Neural progenitor cell (in vitro differentiated cells): ENCODE measurements at places on chromosomes 7 and 10. TPM values are rescaled to one million over a fixed set of nuclear protein-coding genes. Genes with fewer than 3 reads are reported as not detected.
A peak's percentile ranks its signal among the peaks of the same experiment; 100 is the strongest.

The SH3PXD2A gene
- 2.3 and 4.7 TPM in 2 replicates for total RNA-seq

The SEMA4G gene
- total RNA-seq: 2.3 and 5.4 TPM in 2 replicates

The PPA1 gene
- total RNA-seq: 134 and 203 TPM in 2 replicates

The BRI3 gene
- total RNA-seq: 22.2 and 26.4 TPM in 2 replicates

The ZNF282 gene
- 15.9 and 28.0 TPM in 2 replicates for total RNA-seq

GRCh38 chr10:111976557-111976956, 207.0 kb downstream of the GPAM start:
- DNase-seq: no peak

DNA sequence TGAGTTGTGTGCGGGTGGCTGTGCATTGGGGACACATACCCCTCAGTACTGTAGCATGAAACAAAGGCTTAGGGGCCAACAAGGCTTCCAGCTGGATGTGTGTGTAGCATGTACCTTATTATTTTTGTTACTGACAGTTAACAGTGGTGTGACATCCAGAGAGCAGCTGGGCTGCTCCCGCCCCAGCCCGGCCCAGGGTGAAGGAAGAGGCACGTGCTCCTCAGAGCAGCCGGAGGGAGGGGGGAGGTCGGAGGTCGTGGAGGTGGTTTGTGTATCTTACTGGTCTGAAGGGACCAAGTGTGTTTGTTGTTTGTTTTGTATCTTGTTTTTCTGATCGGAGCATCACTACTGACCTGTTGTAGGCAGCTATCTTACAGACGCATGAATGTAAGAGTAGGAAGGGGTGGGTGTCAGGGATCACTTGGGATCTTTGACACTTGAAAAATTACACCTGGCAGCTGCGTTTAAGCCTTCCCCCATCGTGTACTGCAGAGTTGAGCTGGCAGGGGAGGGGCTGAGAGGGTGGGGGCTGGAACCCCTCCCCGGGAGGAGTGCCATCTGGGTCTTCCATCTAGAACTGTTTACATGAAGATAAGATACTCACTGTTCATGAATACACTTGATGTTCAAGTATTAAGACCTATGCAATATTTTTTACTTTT, 1.8 kb downstream of the DDIT4 start:
- DNase-seq: no peak

DNA sequence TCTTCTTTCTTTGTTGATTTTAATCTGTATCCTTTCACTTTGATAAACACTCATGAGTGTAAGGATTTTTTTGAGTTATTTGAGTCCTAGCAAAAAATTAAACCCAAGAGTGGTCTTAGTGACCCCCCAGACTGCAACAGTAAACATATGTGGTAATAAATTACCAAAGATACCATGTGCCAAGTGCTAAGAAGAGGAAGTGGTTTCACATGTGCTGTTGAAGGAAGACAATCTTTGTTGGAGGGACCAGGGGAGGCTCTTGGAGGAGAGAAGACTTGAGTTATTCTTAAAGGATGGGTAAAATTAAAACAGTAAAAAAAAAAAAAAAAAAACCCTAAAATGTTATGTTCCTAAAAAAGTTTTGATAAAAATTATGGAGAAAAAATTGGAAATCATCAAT, 150.2 kb downstream of the SEC23IP start:
- no peak for DNase-seq

DNA sequence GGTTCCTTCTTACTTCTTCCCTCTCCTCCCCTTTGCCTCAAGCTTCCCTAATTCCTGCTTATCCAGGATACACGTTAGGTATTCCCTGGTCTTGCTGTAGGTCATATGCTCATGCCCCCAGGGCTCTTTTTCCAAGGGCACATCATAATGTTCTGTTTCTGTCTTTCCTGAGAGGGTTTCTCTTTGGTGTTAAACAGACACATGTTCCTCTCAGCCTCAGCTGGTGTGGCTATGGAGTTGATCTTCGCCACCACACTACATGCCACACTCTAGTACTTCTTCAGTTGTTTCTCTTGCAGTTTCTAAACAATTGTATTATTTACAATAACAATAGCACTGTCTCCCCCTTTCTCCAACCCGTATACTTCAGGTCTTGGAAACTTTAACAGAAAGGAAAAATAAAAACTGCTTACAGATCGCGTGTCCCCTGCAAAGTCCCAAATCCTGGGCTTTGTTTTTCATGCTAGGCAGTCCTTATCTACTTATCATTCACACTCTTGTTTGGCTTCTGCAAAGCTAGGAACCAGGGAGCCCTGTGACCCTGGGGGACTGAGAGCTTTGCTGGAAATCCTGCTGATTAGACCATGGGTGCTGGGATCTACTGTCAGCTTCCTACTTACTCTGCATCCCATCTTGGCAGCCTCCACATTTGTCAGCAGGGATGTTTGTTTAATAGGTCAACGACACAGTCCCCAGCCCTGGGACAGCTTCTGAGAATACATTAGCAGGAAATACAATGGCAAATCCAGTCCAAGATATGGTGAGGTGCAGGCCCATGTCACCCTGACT, 193.9 kb upstream of the BMPER start:
- DNase-seq: no peak

DNA sequence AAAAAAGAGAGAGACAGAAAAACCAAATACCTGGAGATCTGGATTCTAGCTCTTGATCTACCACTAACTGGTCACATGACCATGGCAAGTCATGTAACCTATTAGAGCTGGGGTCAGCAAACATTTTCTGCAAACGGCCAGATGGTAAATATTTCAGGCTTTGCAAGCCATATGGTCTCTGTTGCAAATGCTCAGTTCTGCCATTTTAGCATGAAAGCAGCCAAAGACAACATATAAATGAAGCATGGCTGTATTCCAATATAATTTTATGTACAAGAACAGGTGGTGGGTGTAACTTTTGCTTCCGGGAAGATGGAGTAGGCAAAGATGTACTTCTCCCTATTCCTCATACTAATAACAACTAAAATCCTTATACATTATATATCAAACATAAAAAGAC, 6.7 kb downstream of the FRA10AC1 start:
- no peak for DNase-seq

GRCh38 chr10:86963341-86963919, 4.9 kb upstream of the ADIRF start:
- DNase-seq: no peak

DNA sequence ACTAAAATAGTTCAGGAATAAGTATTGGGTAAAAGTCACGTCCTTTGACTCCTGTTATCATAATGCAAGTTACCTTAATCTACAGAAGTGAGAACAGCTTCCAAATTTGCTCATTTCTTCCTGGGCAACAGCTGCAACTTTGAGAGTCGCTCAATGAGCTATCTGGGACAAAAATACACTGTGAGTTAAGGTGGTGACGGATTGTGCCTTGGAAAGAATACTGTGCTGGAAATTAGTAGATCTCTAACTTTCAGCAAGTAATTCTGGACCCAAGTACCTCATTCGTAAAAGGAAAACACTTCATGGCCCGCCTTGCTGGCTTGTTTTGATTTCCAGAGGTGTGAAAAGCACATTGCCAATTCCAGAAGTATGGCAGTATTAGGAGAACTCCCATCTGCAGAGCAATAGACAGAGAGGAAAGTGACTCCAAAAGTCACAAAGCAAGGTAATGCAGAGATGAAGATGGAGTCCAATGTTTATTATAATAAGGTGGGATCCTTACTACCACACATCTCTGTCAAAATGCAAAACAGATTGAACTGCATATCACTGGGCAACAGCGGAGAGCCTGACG, 626.0 kb downstream of the SORCS3 start:
- no peak for DNase-seq

DNA sequence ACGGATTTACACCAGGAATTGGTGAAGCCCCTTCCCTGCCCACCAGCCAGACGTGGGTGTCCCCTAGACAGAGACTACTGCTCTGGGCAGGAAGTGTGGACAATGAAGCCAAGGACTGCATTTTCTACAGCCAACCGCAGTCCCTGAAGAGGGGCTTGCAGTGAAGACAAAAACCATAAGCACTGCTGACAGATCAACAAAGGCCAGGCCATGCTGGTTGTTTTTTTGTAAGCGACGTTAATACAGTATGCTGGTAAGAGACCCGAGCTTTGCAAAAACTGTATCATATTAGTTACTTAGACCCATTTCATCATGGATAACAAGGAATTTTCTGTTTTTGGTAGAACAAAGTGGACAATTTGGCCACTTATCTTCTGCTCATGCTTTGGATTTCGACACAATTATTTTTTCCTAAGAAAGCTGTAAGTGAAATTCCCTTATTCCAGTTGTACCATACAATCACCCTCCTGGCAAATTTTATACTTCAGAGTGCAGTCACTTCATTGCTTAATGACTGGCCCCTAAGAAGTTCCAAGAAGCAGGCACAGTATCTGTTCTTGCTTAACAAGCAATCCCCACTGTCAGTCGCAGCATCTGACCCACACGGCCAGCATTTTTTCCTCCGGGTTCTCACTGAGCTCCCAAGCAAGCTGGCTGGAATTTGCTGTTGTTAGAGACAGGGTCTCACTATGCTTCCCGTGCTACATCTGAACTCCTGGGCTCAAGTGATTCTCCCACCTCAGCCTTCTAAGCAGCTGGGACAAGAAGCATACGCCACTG, 163.5 kb downstream of the PARD3 start:
- peak; percentile 35 for DNase-seq

GRCh38 chr10:86139066-86139657, 227.4 kb downstream of the GRID1 start:
- DNase-seq: peak; percentile 52

- DNase-seq: peak; percentile 41
Measured at GRCh38 chr7:22433710-22434460, 66.1 kb downstream of the STEAP1B start.

DNA sequence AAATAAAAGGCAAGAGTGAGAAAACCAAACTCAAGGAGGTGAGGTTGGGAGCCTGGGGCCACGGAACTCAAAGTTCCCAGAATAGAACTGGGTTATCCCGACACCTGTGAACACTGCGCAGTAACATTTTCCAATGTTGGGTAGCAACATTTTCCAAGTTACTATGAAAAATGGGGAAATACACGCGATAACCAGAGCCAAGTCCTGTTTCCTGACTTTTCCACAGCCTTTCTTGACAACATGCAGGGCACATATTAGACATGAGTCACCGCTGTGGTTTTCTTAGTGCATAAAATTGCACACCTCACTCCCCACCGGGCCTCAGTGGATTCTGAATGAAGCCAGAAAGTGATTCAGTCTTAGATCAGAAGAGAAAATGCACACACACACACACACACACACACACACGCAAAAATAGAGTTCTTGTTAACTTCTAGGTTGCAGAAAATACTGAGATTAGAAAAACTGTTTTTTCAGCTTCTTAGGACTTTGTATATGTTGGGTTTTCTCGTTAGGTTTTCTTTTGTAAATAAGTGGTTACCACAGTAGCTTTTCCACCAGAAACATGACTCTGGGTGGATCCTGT, 70.0 kb downstream of the CAMK1D start:
- no peak for DNase-seq

- peak; percentile 25 for DNase-seq
Measured at GRCh38 chr7:143518521-143518920, 40.8 kb downstream of the TAS2R41 start.
